ENCODE measurements at places on chromosomes 2 and 18. TPM values are rescaled to one million over a fixed set of nuclear protein-coding genes. Genes with fewer than 3 reads are reported as not detected.

DNA sequence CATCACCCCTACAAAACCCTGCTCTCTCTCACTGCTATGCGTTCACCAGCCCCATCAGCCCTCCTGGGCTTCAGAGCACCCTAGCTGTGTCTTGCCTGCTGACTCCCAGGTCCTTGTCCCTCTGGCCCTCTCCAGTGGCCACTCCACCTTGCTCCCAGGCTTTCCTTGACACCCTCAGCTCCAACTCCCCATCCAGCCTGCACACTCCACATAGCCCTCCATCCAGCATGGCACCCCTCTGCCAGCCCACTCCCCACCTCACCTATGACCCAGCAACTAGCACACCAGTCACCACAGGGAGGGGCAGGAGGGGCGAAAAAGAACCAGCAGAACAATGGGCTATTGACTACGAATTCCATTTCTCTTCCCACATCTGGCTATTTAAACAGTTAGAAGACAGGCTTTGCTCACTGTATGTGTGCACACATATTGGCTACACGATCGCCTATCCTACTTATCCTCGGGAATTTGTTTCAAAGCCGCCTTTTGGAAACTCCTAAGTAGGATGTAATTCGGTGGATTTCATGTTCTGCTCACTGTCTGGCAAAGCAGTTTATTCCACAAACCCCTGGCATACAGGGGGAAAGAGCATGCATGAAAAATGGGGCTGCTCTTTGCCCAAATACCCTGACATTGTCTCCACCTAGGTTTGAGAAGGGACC lies 195.3 kb downstream of the SMAD2 start:
- no peaks in the 10 kb centered on the region for H3K4me1 ChIP-seq
- H3K36me3 ChIP-seq: no peaks in the 10 kb centered on the region
- DNase-seq: no peak
- H3K27me3 ChIP-seq: no peaks in the 10 kb centered on the region
- no peak overlapping the region for H3K4me3 ChIP-seq

- no peak overlapping the region for H3K4me3 ChIP-seq
- H3K27ac ChIP-seq: no peak overlapping the region
- no peaks in the 10 kb centered on the region for H3K27me3 ChIP-seq
- no peaks in the 10 kb centered on the region for H3K4me1 ChIP-seq
- no peaks in the 10 kb centered on the region for H3K36me3 ChIP-seq
Measured at GRCh38 chr2:3267869-3268704, 109.5 kb downstream of the EIPR1 start.

GRCh38 chr2:989781-990467 lies 39.3 kb downstream of the SNTG2 start:
- no peak for DNase-seq
- no peak overlapping the region for H3K27ac ChIP-seq
- H3K4me1 ChIP-seq: no peaks in the 10 kb centered on the region

Gene ACTR2
- 147 TPM for total RNA-seq
